ENCODE measurements at places on chromosomes 2 and 18.

- DNase-seq, result no peak
Observed at GRCh38 chr18:33854086-33854826, 276.2 kb downstream of the ASXL3 start.

- DNase-seq, result no peak
Observed at GRCh38 chr2:14756122-14756541, 123.6 kb downstream of the LRATD1 start.

GRCh38 chr18:46725310-46725709, 31.5 kb downstream of the ST8SIA5 start:
- no peak for DNase-seq

GRCh38 chr2:233068762-233069418, 8.7 kb downstream of the INPP5D start:
- no peak for DNase-seq

GRCh38 chr18:36387310-36387709, 89.8 kb downstream of the FHOD3 start:
- no peak for DNase-seq

- no peak for DNase-seq
Observed at GRCh38 chr2:137221797-137222492, 456.6 kb downstream of the THSD7B start.

- no peak for DNase-seq
Observed at GRCh38 chr2:168002021-168002553, 245.3 kb downstream of the STK39 start.

- DNase-seq, result no peak
Observed at GRCh38 chr2:155442755-155443372, 744.4 kb downstream of the KCNJ3 start.

DNA sequence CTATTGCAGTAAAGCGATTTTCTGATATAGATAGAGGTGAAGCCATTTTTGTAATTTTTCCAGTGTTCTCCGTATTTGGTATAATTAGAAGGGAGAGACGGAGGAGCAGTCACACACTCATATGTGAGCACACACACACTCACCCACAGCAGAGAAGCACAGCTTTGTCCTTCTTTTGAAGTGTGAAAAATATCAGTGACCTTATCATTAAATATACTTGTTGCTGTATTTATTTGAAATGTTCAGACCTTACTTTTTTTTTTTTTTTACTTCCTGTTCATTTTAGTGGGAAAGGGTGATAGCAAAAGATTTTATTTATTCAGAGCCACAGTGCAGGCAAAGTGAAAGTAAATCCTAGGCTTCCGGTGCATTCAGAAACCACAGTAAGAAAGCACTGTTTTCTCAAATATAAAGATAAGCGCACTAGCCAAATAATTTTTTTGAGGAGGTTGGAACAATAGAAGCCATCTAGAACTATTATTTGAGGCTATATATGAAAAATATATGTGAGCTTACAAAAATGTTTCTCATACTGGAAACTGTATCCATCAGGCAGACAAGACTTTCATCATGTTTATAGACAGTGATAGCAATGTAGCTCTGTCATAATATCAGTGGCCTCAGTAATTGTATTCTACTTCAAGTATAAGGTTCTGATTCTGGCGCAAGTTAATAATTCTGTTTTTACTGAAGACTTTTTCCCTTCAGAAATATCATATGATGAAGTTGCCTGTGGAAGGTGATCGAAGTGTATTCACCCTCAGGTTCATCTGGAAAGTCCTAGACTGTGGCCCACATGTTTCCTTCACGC, 37.2 kb downstream of the TSHZ1 start:
- no peak for DNase-seq

DNA sequence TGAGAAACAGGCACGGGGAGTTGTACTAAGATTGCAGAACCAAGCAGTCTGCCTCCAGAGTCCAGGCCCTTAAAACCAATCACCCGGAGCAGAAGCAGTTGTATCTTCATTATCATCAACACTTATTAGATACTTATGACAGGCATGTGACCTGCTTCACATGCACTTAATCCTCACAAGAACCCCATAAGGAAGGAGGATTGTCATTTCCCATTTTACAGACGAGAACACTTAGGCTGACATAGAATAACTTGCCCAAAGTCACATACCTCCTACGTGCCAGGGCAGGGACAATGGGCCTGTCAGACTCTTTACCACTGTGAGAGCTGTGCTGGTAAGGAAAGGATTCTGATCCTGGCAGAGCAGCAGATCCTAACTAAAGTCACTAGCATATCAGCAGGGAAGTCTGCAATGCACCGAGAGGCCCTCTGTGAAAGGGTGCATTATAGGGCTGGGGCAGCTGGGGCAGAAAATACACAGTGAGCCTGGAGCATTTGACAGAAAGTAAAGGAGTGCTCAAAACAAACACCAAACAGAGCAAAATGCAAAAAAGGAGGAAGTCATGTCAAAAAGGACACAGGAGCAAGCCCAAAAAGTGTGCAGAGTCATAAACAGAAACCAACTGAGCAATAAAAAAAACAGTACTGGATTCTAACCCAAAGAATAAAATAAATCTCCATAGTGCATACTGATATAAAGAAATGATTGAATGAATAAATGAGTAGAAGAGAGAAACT, 55.9 kb upstream of the SP3 start:
- no peak for DNase-seq

- no peak for DNase-seq
Observed at GRCh38 chr2:80858965-80859364, 554.4 kb upstream of the LRRTM1 start.

DNA sequence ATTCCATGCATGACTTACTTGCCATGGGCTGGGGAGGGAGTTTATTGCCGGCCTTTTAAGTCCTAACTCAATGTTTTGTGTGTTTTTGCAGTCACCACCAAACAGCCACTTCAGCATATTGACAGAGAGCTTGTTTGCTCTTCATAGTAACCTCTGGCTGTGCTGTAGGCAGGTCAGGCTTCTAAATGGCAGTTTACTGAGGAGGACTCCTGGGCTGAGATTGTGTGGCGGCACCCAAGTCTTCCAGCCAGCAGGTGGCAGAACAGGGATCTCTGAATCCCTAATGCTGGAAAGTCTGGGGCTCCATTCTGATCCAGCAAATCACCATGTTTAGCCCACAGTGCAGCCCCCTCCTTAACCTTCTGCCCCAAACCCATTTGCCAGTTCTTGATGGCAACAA, 121.2 kb downstream of the CAPN13 start:
- DNase-seq, result no peak

- DNase-seq, result no peak
Observed at GRCh38 chr18:27780061-27780745, 396.7 kb downstream of the CDH2 start.

GRCh38 chr2:135980434-135981079, 4.9 kb downstream of the DARS1 start:
- DNase-seq, result no peak

DNA sequence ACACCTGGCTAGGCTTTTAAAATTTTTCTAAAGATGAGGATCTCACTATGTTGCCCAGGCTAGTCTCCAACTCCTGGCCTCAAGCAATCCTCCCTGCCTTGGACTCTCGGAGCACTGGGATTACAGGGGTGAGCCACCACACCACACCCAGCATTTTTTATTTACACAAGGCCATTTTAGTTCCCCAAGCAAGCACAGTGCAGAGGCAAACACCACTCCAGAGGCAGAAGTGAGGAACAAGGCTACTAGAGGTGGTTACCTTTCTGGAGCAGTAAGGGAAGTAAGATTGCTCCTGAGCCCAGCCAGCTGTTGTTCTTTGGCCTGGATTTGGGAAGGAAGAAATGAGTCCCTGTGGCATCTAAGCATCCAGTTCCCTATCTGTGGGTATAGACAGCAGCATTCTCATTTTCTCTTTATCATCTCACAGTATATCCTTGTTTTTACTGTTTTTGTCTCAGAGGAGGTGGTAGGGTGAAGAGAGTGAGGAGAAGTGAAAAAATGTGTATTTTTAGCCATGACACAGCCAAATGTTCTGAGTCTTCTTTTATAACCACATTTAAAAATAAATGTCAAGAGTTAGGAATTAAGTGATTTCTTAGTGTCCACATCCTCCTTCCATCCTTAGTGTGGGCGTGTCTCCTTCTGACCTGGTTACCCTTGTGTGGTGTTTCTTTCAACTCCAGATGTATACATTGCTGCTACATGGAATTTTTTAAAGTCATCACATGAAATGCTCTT, 10.5 kb upstream of the TTC39C start:
- no peak for DNase-seq

DNA sequence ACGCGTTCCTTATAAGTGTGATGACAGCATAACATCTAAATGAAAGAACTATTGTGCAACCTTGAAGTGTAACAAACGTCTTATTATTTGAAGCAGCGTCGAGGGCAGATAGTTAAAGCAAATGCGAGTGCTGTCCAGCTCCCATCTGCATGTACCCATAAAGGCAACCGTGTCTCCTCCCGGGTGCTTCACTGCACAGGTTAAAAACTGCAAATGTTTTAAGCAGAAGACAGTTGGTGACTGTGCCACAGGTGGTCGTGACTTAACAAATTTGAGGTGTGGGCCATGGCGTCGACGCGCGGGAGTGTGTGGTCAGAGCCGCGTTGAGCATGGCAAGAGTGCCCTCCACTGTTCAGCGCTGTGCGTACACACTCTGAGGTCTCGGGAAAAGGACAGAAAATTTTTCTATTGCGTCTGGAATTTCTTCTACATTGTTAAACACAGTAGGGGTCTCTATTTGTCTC, 6.4 kb downstream of the SALL3 start:
- DNase-seq, result no peak

DNA sequence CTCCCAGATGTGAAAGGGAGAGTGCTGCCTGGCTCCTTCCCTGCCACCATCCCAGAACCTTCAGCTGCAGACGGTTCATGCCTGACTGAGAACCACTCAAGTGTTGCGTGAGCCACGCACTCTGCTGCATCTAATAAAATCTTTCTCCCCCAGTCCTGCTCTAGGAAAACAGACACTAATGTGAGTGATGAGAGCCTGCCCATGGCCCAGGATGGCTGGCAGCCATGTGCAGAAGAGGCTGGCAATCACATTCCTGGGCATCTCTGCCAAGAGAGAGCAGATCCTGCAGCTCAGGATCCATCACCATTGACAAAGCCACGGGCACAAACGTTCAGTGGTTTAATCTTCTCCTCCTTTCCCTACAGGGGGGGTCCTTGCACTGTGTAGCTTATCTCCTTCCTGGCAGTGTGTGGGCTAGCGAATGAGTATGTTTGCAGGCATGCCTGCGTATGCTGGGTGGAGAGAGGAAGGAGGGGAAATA, 477.5 kb downstream of the SLC4A3 start:
- DNase-seq, result peak; percentile 30

GRCh38 chr18:8005870-8006569, 438.9 kb downstream of the PTPRM start:
- no peak for DNase-seq

DNA sequence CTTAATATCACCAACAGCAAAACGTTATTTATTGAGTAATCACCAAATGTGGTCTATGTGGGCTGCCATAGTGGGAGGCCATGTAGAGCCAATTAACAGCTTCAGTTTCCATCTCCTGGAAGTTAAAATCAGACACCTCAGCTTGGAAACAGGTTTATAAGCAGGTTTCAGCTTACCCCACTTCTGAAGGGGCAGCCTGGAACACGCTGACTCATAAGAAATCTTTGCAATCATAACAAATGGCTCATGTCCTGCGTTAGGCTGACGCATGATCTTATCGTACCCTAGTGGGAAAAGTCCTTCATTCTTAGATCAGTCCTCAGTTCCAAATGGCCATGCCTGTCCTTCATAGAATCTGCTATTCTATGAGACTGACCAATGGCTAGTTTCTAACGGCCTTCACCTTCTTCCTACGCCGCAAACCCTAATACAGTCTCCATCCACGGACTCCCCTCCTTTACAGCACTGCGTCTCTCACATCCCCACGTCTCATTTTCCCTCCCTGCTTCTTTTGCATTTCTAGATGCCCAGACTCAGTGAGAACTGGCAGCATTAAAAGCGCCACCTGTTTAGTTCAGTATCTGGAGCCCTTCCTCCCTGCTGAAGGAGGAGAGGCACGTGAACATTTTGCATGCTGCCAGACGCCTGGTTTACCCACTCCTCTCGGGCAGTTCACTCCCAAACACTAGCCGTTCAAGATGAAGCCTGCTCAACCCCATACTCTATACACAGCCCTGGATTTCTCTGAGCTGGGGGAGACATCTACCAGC, 24.2 kb upstream of the BZW1 start:
- no peak for DNase-seq

DNA sequence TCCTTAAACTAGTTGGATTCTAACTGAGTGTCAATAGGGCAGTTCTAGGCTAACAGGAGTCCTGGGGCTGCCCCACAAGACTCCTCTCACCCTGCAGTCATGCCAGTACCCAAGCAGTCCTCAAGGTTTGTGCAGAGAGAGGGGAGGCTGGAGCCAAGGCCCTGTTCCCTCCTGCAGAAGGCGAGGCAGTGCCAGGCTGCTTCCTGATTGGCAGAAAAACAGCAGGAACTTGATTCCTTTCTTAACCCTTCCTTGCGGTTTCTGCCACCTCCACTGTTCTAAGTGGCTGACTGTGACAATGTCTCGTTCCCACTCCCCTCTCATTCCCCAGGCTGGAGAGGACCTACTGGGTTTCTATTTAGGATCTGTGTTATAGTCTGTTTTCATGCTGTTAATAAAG, 75.3 kb downstream of the LPIN1 start:
- no peak for DNase-seq

DNA sequence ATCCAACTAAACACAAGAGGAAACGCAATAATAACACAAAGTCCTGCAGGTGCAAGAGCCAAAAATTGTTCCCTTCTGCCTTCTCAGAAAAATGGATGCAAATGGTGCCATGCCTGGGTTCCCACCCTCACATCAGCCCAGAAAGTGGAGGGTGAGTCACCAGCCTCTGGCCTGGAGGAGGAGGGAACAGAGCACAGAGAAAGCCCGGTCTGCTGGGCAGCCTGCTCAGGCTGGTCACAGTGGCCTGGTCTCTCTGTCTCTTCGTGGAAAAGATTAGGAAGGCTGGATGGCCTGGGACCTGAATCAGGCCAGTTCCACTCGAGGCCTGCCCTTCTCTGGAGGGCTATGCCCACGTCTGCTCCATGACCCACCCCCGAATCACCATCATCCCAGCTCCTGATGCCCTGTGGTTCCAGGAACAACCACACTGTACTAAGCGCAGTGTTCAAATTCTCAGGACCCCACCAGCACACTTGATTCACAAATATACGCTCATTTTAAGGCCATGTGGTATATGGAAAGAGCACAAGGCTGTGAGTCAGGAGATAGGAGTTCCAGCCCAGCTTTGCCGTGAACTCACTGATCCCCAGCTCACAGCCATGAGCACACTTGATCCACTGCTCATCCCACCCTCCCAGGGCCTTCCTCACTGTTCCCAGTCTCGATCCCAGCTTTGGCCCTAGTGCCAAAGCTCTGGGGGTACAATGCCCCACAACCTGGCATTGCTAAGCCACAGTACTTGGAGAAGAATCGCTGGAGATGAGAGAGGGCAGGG, 82.1 kb downstream of the ZBTB7C start:
- DNase-seq, result no peak

DNA sequence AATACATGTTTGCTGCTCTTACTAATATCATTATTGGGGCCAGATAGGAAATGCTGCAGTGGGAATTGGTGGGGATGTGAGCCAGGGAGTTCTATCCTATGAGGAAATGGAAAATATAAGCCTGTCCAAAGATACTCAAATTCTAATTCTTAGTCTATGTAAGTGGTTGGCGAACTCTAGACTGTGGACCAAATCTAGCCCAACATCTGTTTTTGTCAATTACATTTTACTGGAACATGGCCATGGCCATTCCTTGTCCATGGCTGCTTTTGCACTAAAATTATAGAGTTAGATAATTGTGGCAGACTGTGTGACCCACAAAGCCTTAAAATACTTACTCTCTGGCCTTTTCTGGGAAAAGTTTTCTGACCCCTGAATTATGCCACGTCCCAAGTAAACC, 113.3 kb downstream of the MGAT5 start:
- DNase-seq, result no peak

Measured in ovary (tissue), 10 donors.